ENCODE measurements at places on chromosomes 7 and 10.

GRCh38 chr10:117555863-117556262 is 13.3 kb downstream of the EMX2 start:
- DNase-seq = no peak

DNA sequence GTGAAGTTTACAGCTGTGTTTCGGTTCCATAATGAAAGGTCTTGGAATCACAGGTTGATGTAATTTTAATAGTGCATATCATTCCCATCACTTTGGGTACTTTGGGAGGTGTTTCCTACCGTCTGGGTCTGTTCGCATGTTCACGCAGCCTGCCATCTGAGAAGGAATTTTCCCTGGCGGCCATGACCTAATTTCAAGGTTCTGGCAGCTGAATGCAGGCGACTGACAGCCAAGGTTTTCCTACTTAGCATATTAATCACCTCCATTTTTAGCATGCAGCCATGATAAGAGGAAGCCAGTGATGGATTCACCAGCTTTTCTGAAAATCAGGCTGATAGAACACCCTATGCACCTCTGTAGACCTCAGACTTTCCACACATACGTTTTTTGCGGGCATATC is 319.1 kb upstream of the TMEM229A start:
- DNase-seq = no peak

DNA sequence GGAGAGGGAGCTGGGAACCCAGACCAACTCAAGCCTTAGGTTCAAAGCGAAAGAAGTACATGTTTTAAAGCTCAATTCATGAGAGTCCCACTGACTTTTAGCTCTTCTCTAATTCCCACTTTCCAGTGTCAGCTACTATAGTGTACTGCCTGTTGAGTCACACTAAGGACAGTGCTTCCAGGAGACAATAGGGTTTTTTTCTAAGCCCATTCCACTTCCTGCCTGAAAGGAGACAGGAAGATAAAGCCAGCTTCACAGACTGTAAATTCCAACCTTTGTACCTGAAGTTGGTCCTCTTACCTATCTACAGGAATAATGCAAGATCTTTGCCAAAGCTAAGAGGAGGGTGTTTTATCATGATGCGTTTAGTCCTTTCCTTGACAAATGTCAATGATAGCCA is 4.4 kb downstream of the MSRB2 start:
- DNase-seq = no peak

- DNase-seq = no peak
These were observed 68.5 kb downstream of the TET1 start for GRCh38 chr10:68628576-68629127.

DNA sequence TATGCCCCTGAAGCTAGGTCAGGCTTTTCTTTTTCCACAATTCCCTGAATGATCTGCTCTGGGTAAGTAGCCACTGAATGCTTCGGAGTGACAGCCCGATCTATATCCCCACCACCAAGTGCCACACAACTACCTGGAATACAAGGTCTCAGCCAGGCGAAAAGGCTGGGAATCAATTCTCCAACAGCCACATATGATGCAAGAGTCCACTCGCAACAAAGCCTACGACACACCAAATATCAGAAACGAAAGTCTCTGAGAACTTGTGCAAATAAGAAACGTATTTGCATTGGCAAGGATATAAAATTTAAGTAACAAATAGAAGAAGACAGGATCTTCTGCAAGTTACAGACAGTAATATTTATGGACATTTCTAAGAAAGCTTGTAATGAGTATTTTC is 5.7 kb downstream of the HIPK2 start:
- DNase-seq = no peak

- no peak for DNase-seq
These were observed 37.0 kb upstream of the RET start for GRCh38 chr10:43039624-43040481.

- DNase-seq = no peak
These were observed 33.4 kb upstream of the LRRC18 start for GRCh38 chr10:48973065-48973464.

- DNase-seq = no peak
These were observed 92.4 kb upstream of the JCAD start for GRCh38 chr10:30151581-30152389.

- DNase-seq = no peak
These were observed 94.8 kb downstream of the CHN2 start for GRCh38 chr7:29289156-29290021.

GRCh38 chr10:17138460-17139042 is 8.9 kb upstream of the CUBN start:
- no peak for DNase-seq

DNA sequence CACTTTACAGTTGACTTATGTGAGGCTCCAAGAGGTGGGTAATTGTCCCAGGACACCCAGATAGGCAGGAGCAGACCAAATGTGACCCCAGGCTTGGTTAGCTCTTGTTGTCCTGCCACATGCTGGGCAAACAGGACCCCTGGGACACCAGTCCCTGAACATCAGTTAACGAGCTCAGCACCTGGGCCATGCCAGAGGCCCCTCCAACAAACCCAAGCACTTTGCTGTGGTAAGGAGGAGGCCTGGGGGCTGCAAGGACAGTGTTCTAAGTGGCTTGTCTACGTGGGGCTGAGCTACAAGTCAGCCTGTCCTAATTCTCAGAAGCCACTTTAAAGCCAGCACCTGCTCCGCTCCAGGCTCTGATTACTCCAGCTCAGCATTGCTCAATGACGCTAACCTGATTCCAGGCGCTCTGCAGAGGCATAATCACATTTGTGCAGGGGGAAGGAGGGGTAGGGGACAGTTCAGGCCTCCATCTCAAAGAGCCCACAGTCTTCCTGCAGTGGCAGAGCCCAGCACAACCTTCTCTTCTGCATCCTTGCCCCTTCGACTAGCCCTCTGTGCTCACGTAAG is 57.2 kb downstream of the DDC start:
- no peak for DNase-seq

DNA sequence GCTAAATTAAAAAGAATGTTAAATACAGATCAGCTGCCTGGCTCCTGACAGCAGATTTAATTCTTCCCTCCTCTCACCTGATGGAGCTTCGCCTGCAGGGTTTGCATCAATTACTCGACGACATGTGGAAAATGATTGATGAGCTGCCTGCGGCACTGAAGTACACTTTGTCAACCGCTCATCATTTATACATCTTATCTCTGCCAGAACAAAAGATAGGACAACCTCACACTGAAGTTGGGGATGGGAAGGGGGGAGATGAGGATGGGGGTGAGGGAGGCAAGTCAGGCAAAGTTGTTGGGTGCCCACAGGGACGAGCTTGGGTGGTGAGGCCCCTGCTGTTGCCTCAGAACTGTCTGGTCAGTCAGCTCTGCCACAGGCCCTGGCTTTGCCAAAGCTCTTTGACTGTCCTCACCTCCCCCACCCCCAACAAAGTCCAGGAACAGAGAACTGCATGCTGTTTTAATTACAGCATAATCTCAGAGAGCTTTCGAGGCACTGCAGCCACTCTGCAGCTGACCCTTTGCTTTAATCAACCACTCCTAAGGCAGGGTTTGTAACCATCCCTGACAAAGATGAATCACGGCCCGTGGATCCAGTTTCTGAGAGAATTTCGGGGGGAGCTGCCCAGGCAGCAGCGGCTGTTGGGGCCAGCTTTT is 702.3 kb downstream of the LRMDA start:
- no peak for DNase-seq

DNA sequence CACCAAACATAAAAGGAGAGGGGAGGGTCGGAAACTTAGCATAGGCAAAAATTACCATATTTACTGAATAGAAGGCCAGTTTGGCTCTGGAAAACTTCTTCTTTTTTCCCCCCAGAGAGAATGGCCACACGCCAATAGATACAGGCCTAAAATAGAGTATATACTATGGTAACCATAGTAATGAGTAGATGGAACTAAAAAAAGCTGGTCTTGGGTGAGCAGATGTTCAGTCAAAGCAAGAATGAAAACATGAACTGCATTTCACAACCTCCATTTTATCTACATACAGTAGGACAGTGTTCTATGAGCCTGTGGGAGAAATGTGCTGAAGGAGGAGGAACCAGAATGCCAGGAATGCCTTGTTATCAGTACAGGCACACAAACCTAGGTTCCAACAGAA is 141.7 kb upstream of the SEMA3A start:
- DNase-seq = no peak

DNA sequence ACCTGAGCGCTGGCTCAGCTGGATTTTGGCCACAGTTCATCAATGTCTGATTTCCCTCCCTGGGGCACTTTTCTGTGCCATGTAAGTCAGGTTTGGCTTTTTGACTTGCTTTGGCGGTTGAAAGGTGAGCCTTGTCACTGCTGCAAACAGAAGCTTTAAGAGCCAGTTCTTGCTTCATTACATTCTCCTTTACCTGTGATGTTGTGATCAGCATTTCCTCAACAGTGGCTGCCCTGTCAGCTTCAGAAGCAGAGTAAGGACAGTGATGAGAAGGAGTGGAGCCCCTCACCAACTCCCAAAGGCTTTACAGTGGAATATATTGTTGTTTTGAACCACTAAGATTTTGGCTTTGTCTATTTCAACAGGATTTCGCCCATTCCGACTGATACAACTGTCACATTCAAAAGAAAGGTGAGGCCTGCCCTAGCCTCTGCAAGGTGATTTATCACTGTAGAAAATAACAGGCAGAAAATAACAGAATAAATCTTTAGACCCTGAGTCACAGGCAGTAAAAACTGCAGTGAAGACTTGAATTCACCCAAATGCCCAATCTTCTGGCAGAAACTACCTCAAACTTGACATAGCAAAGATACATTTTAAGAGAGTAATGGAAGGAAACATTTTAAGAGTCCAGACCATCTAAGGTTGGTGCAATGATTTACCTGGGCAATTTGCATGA is 13.3 kb upstream of the DKK1 start:
- DNase-seq = no peak

DNA sequence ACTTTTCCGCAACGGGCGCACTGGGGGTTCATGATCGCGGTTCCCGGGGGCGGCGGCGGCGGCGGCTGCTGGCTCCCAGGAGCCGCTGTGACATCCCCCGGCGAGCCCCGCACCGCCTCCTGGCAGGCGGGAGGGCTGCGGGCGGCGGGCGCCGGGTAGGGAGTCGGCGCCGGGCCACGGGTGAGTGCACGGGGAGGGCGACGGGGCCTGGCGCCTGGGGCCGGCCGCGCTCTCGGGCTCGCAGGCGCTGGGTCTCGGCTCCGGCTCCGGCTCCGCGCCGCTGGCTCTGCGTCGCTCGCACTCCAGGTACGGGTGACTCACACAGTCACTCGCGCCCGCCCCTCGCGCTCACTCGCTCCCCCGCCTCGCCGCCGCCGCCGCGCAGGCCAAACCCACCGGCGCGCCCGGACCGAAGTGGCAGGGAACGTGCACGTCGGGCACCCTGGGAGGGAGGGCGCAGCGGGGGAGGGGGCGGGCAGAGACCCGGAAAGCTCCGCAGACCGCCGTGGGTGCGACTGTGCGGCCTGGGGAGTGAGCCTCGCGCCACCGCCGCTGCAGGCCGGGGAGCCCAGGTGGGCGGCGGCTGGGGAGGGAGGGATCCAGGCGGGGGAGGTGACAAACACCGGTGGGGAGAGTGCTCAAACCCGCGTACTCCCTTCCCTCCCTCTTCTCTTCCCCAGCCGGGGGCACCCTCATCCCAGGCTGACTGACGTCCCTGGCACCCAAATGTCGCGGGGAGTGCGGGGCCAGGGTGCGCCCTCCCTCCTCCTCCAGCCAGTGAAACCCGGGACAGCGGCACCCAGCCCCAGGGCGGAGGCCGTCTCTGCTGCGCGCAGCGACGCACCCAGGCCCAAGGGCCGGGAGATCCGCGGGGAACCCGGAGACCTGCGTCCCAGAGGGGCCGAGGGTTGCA is 276.9 kb upstream of the NEBL start:
- DNase-seq = peak; percentile 46

Data from ovary (tissue), 10 donors.